Stimulated activated CD8-positive, alpha-beta memory T cell treated with anti-CD3 and anti-CD28 coated beads, Interleukin-2, amount 100 ng/mL, for 1 hour (primary cell): ENCODE measurements at places on chromosomes 13 and 19.

DNA sequence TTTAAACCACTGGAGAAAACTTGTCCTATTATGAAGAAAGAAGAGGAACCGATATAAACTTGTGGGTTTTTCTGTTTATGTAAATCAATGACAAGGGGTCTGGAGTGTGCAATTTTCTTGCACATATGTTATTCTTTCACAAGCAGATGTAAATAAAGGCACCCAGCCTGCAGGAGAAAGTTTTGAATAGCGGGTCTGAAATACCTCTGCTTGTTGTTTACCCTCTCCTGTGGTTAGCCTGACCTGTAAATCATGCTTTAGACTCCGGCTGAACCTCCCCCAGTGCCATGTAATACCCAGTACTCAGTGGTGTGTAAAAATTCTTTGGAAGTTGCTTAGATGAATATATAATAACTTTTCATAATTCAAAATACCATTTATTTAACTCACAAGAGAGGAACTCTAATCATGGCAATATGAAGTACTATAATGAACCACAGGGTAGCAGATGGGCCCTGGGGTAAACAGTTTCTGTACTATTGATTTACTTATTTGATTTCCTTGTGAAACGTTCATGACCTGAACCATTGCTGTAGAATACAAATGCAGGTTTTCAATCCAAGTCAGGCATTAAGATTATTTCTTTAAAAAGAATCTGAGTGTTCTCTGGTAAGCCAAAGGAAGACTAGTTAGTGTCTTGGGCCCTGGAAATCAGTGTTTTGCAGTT lies 245.1 kb downstream of the LMO7 start:
- DNase-seq: no peak

DNA sequence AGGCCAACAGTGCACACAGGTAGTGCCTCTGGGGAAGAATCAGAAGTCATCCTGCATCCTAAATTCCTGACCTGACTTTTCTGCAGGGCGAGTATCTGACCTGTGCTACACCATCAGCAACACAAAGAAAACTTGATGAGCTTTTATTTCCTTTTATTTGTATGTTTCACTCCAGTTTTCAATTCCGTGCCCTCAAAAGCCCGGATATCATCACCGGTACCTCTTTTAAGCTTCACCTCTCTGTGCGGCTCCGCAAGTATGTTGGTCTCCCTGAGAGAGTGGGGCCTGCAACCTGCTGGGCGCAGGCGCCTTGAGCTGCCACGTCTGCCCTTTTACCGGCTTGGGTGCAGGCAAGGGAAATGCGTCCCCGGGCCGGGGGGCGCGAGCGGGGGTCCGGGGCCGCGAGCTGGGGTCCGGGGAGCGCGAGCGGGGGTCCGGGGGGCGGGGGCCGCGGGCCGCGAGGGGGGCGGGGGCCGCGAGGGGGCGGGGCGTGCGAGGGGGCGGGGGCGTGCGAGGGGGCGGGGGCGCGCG lies 4.3 kb upstream of the DUXA start:
- peak; percentile 14 for DNase-seq

DNA sequence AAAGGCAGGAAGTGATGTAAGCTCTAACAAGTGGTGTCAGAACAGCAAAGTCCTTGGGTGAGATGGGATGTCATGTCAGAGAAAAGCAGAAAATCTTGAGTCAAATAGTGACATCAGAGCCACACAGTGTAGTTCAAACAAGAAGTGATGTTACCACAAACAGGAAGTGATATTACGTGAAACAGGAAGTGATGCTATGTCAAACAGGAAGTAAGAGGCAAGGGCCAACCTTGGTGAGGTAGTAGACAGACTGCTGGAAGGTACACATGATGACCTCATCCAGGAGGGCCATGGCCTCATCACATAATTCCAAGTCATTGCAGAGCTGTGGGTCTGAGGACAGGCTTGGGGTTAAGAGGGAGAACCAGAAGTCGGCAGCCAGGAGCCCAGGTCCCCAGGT lies 7.0 kb upstream of the MAMSTR start:
- no peak for DNase-seq

DNA sequence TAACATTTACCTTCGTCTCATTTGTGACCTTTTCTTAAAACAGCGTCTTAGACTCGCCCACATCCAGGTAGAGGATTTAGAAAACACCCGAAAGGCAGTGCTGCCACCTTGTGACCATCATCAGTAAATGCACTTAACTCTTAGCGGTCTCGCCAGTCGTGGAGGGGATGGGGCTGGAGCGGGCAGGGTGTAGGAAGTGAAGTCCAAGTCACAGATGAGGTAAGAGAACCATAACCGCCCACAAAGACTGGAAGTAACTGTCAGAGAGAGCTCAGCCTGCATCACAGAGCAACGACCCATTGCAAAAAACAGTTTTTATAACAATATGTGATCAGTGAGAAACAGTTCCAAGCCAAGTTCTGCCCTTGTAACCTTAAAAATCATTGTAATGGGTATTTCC lies 10.7 kb upstream of the CEACAM3 start:
- peak; percentile 40 for DNase-seq

- no peak for DNase-seq
Observed at GRCh38 chr19:33668968-33669367, 47.2 kb downstream of the CHST8 start.

GRCh38 chr19:5337126-5337525 lies 3.5 kb downstream of the PTPRS start:
- no peak for DNase-seq

GRCh38 chr13:27592865-27593264 lies 27.5 kb downstream of the LNX2 start:
- no peak for DNase-seq

DNA sequence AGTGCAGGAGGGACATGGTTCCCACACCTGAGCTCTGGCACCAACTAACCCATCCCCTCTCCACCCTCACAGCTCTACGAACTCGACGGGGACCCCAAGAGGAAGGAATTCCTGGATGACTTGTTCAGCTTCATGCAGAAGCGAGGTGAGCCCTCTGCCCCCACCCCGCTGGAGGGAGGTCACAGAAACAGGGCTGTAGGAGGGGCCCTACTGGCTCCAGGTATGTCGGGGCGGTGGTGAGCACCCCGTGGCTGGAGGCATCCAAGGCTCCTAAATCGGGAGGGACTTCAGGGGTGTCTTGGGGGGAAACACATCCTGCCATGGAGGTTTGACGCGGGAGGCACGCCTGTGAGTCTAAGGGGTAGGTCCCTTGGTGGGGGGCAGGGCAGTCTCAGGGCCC lies 24.1 kb upstream of the WDR18 start:
- no peak for DNase-seq

DNA sequence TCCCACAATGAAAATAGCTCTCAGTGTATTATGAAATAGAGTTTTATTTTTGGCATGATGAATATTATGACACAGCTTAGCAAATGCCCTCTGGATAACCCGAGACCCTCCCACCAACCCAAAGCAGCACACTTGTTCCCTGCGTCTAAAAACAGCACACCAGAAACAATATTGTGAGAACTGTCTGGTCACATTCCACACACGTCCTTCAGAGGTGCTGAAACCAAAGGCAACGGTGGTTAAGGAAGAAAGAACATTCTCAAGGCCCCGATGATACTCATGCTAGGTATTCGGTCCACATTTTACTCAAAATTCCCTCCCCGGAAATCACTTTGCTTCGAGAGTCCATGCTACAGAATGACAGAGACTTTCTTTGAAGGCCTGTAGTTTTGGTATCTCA lies 156.7 kb downstream of the SLC7A1 start:
- no peak for DNase-seq

- DNase-seq: no peak
Observed at GRCh38 chr19:19278315-19278714, 5.2 kb upstream of the TM6SF2 start.

- DNase-seq: no peak
Observed at GRCh38 chr19:48989701-48990291, 3.3 kb downstream of the GYS1 start.

GRCh38 chr13:79736356-79736755 lies 255.4 kb downstream of the NDFIP2 start:
- DNase-seq: no peak

DNA sequence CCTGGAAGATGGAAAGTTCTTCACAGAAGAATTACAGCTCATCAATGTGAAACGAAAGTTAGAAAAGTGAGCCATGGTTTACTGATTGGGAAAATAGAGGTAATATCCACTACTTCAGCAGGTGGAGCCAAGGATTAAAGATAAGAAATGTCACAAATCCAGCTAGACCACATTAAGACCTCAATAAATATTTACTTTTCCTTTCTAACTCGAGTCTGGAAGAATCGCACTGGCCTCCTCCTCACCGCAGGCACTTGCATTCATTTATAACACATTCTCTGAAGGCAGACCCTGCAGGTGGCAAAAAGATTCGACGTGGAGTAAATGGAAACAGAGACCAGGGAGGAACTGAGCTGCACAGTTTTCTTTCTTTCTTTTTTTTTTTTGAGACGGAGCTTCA lies 7.4 kb downstream of the SLC35E1 start:
- no peak for DNase-seq

- DNase-seq: no peak
Observed at GRCh38 chr13:32408296-32409000, 19.5 kb downstream of the N4BP2L1 start.

DNA sequence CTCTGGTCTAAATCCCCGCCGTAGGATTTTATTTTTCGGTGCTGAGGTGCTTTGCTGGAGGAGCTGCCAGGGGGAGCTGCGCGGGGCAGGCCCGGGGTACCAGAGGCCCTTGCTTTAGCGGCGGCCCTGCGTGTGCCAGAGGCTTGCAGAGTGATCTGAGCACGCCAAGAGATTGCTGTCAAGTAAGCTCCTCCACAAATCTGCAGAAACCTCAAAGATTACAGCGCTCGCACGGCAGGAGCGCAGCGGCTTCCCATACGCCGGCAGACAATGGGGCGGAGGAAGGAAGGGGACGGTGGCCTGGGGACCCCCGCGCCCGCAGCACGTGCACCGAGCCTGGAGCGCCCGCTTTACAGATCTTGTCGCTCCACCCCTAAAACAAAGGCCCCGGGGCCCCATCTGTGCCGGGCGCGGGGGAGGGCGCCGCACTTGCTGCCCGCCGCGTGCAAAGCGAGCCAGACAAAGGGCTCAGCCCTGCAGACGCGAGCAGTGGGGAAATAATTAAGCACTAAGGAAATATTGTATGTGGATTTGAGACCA lies 9.1 kb upstream of the C19orf12 start:
- DNase-seq: no peak

GRCh38 chr13:85738696-85739320 lies 60.4 kb downstream of the SLITRK6 start:
- DNase-seq: no peak

GRCh38 chr19:45659096-45659729 lies 8.8 kb upstream of the GIPR start:
- no peak for DNase-seq

- no peak for DNase-seq
Observed at GRCh38 chr13:26050568-26051230, 1.1 kb downstream of the SHISA2 start.

DNA sequence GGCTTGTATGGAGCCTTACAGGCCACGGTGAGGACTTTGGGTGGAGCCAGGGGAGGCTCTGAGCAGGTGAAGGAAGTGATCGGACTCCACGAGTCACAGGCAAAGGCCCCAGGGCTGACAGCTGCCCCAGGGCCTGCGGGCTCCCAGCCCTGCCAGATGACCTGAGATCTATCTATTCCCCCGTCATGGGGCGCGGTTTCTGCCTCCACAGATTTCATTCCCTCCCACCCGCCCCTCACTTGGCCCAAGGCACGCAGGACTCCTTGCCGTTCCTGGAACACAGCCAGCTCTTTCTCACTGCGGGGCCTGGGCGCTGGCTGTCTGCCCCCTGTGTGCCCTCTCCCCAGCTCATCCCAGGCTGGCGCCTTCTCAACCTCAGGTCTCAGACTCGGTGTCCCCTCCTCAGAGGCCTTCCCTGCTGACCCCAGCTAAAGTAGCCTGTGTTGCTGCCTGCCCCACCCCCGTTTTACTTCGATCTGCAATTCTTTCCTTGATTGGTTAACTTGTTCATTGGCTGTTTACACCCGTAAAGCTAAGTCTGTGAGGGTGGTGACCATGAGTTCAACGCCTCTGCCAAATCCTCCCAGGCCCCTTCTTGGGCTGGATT lies 13.9 kb upstream of the PAK4 start:
- no peak for DNase-seq

DNA sequence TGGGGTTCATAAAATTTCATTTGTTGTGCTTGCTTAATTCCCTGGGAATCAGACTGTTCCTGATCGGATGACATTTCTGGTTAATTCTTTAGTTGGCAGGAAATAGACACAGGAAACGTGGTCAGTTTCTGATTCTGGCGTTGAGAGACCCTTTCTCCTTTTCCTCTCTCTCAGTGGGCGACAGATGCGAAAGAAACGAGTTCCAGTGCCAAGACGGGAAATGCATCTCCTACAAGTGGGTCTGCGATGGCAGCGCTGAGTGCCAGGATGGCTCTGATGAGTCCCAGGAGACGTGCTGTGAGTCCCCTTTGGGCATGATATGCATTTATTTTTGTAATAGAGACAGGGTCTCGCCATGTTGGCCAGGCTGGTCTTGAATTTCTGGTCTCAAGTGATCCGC lies 10.8 kb downstream of the LDLR start:
- DNase-seq: no peak

DNA sequence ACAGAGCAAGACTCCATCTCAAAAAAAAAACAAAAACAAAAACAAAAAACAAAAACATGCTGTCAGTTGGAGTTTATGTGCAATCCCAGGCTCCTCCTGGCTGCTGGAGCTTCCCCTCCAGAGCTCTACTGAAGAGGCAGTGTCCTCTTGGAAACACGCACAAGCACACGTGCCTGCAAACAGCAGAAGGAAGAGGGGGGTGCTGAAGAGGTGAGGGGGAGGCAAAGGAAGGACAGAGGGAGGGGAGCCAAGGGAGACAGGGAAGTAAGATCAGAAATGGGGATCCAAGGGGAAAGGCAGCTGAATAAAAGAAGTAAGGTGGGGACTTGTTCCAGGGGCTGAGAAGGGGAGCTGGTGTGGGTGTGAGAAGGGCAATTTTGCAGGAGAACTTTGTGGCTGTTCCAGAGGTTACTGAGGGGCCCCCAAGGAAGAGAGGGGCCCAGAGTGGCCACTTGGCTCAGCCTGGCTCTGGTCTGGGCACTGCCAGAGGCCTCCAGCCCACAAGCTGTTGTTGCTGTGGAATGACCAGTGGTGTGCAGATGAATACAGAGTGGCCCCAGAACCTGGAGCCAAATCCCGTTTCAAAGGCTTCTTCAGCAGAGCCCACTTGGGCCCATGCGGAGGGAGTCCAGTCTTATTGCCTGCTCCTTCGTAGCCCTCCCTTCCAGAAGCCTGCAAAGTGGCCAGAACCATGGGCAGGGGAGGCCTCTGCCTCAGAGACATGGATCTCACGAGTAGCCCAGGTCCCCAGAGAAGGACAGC lies 34.4 kb downstream of the LYL1 start:
- DNase-seq: no peak

GRCh38 chr13:43309311-43309710 lies 285.9 kb downstream of the DNAJC15 start:
- no peak for DNase-seq
